ENCODE measurements at places on chromosomes 1 and 21.

DNA sequence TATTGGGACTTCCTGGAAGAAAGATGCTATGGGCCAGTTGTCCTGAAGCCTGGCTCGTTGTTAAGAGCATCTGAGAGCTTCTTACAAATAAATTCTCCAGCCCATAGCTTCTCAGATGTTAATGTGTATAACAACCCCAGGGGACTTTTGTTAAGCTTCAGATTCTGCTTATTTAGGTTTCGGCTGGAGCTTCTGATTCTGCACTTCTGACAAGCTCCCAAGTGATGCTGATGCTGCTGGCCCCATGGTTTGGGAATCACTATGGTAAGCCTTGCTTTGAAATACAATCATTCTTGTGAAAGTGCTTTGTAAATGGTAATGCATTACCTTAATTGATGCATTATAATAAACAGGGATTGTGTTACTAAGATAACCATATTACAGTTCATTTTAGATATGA lies 281.8 kb upstream of the PLD5 start:
- no peak for DNase-seq

DNA sequence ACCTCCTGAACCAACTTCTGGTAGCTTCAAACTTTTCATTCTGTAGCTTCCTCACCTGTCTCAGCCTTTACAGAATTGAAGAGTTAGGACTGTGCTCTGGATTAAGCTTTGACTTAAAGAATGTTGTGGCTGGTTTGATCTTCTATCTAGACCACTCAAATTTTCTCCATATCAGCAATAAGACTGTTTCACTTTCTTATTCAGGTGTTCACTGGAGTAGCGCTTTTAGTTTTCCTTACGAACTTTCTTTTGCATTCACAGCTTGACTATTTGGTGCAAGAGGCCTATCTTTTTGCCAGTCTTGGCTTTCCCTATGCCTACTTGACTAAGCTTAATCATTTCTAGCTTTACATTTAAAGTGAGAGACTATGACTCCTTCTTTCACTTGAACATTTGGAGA lies 31.5 kb downstream of the FGGY start:
- no peak for DNase-seq

DNA sequence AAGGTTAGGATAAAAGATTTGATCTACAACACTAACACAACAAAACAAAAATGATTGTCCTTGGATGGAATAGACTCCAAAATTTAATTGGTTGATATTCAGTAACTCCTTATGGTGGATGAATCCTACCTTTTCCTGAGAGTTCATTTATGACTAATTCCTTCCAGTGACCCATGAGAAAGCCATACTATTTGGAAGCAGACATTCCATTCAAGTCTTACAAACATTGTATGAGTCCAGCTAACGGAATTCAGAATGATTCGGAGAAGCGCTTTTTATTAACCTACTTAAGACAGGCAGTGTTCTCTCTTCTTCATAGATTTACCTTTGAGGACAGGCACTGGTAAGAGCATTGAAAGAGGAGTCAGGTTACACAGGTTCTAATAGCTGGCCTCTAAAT lies 155.6 kb upstream of the ZNF648 start:
- no peak for DNase-seq

DNA sequence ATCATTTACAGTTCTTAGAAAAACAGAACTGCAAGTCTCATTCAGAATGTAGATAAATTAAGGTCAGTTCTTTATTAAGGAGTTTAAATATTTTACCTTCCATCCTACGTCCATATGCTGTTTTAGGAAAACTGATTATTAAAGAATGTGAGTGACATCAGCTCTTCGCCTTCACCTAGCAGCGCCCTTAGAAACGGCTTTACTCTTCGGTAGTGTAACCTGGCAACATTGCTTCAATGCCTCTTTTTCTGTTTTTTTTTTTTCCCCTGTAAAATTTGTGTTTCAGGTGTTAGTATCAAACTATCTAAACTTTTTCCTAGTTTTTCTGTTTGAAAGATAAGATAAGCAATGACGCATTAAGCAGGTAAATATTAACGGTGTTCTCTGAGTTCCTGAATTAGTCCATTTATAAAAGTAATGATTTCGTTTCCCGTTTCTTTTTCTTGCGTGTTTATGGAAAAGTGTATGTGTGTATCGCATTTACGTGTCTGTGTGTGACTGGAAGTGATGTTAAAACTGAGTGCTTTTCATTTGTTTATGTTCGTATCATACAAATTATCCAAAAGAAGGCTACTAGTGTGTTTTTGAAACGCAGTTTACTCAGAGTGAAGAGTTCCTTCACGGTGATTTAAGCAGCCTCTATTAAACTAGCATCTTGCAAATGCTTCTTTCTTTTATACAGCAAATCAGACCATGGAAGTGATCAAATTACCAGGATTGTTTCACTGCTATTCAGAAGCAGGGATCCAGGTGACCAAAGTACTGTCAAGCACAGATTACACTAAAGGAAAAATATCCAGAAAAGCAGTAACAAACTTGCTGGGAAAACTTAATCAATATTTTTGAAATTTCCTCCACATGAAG lies 139.0 kb downstream of the SDCCAG8 start:
- DNase-seq: no peak

DNA sequence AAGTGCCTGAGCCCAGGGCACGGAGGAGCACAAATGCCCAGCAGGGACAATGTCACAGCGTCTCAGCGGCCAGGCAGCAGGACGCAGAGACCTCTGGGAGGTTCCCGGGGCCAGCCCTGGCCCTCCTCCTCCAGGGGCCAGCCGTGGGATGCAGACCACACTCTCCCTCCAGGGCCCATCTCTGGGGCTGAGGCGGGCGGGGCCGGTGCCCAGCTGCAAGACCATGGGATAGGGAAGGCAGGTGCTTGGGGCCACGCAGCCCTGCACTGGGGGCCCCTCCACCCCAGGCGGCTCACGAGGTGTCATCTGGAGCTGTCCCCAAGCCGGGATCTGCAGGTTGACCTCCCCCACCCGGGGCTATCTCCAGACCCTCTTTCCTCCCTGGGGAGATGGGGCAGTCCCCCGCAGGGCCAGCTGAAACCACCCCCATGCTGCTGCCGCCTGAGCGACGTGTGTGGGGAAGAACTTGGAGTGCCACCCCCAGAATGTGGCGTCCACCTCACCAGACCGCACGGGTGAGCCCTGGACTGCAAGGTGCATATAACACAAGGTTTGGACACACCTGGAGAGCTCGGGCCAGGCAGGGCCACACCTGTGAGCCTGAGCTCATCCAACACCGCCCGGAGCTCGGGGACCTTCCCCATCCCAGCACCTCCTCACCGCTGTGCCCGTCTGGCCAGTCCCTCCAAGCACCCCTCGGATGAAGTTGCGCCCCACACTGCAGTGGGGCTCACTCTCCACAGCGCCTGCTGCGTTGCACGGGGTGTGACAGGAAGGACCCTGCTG lies 4.1 kb upstream of the TTLL10 start:
- DNase-seq: no peak

GRCh38 chr1:58753431-58753866 lies 30.4 kb downstream of the JUN start:
- DNase-seq: no peak

DNA sequence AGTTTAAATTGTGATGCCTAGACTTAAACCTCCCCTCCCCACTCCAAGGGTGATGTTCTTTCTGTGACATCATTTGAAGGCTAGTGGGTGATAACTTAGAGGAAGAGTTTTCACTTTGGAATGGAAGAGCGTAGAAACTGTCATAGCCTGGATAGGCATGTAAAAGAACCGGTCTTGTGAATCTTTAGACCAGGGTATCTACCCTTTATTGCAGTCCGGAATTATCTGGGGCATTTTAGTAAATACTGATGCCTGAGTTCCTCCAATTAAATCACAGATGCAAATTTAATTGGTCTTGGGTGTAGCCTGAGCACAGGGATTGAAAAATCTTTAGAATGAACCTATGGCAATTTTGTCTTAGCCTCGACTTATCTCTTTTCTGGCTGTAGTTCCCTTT lies 24.7 kb downstream of the MAN1C1 start:
- no peak for DNase-seq

- DNase-seq: no peak
These were observed 1.6 kb downstream of the ST6GALNAC5 start for GRCh38 chr1:76868916-76869315.

GRCh38 chr1:31585736-31586365 lies 9.5 kb downstream of the TINAGL1 start:
- DNase-seq: no peak
